ENCODE measurements at places on chromosomes 11 and 22.

DNA sequence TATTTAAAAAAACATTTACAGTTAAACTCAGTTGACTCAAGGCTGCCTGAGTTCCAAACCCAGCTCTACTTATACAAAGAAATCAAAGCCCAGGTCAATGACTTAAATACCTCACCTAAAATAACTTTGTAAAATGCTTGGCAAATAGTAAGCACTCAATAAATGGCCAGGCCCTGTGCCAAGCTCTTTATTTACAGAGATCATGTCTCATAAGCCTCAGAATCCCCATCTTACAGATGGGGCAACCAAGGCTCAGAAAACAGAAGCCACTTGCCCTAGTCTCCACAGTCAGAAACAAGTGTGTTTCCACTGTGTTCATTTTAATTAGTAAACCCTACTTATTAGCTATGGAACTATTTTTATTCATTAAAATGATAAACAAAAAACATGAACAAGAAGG, 30.5 kb upstream of the TTC28 start:
- DNase-seq = no peak

DNA sequence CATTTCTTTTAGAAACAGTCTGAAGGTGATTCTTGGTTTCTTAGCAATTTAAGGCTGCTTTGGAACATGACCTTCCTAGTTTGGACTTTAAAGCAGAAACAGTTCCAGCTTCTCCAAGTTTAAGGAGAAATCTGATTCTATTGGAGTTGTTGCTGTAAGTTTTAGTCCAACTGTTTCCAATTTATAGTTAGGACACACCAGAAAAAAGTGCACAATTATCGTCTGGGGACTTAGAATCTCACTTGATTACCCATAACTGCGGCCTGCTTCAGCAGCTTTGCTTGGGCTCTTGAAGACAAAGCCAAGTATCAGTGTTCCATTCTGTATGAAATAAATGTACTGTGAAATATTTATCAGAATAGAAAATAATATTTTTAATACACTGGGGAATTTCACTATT, 246.6 kb downstream of the TMEM135 start:
- DNase-seq = no peak

DNA sequence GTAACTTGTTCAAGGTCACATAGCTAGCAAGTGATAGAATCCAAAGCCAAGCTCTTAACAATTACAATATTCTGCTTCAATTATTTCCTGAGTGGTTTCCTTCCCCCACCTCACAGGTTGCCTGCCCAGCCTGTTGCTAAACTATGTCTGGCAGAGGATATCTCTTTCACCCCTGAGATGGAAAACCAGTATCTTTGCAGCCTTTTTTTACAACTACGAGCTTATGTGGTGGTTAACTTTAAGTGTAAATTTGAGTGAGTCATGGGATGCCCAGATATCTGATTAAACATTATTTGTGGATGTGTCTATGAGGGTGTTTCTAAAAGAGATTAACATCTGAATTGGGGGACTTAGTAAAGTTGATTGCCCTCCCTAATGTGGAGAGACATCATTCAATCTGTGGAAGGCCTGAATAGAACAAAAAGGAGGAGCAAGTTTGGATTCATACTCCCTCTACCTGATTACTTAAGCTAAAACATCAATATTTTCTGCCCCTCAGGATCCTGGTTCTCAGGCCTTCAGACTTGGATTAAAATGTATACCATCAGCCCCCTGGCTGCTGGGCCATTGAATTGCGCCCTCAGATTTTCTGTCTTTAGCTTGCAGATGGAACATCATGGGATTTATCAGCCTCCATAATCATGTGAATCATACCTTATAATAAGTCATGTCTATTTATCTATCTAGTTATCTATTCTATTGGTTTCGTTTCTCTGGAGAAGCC, 911.9 kb downstream of the METTL15 start:
- no peak for DNase-seq

GRCh38 chr22:49519117-49519737, 308.4 kb downstream of the BRD1 start:
- no peak for DNase-seq

- no peak for DNase-seq
Observed at GRCh38 chr11:95883381-95883780, 40.5 kb downstream of the MTMR2 start.

GRCh38 chr11:22130462-22131053, 62.3 kb upstream of the ANO5 start:
- DNase-seq = no peak

GRCh38 chr11:2186669-2187279, 15.2 kb upstream of the TH start:
- DNase-seq = no peak

Measured in stimulated activated CD8-positive, alpha-beta memory T cell treated with anti-CD3 and anti-CD28 coated beads, Interleukin-15, amount 100 ng/mL, for 4 hours (primary cell).